NCI-H774 (cell line): ENCODE measurements at places on chromosomes 2 and 18.
A peak's percentile ranks its signal among the peaks of the same experiment; 100 is the strongest.

- DNase-seq, result peak; percentile 38
These were observed 2.0 kb downstream of the PHLPP1 start for GRCh38 chr18:62717169-62717924.

- DNase-seq, result no peak
These were observed 28.0 kb downstream of the HDAC4 start for GRCh38 chr2:239372835-239373234.

DNA sequence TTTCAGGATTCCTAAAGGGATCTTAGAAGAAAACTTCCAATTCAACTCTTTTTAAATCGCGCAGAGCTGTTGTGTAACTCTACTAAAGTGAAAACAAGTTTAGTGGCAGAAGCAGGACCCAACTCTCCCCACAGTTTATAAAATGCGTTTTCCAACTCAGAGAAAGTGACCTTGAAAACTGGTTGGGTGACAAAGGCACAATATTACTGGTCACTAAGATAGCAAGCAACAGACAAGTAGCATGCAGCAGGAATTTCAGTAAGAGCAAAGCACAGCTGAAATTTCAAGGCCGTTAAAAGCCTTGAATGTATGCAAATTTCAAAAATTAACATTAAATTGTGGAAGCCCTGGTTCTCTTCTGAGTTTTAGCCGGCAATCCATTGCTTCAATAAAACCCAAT, 66.9 kb downstream of the STK39 start:
- peak; percentile 61 for DNase-seq

DNA sequence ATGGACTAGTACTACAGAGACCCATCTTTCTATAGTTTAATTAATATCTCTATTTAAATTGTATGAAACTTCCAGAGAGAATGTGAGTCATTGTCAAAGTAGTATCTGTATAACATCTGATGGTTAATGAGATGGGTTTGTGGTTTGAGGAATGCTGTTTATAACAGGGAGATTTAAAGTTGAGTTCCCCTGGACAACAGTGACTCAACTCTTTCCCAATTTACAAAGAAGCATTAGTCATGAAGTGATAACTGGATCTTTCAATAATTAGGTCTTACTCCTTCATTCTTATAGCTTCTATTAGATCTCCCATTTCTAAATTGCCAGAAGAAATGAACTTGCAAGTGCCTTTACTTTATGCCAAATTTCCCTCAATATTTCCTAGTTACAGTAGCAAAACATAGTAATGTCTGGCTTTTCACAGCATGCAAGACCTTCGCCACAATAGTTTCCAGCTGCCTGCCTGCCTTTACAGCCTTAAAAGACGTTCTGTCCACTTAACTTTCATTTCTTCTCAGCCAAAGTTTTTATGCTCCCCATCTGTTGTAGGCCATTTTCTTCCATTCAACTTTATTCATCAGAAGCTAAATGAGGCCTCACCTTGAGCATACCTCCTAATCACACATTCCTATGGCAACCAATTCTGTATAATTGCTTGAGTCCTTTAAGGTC, 47.7 kb upstream of the WDR75 start:
- no peak for DNase-seq

GRCh38 chr2:13260402-13260801, 543.7 kb downstream of the TRIB2 start:
- no peak for DNase-seq

- DNase-seq, result no peak
These were observed 1.7 kb downstream of the NCK2 start for GRCh38 chr2:105746177-105747080.

GRCh38 chr18:45731716-45732115, 7.7 kb downstream of the SLC14A1 start:
- DNase-seq, result no peak

GRCh38 chr2:234715671-234716250, 218.9 kb upstream of the ARL4C start:
- DNase-seq, result no peak

GRCh38 chr2:217085543-217085942, 225.7 kb upstream of the TNP1 start:
- no peak for DNase-seq

GRCh38 chr2:153299809-153300208, 178.8 kb downstream of the RPRM start:
- no peak for DNase-seq

GRCh38 chr18:74255131-74255616, 36.6 kb downstream of the CYB5A start:
- DNase-seq, result no peak

- DNase-seq, result no peak
These were observed 240.0 kb upstream of the GULP1 start for GRCh38 chr2:188051706-188052105.

DNA sequence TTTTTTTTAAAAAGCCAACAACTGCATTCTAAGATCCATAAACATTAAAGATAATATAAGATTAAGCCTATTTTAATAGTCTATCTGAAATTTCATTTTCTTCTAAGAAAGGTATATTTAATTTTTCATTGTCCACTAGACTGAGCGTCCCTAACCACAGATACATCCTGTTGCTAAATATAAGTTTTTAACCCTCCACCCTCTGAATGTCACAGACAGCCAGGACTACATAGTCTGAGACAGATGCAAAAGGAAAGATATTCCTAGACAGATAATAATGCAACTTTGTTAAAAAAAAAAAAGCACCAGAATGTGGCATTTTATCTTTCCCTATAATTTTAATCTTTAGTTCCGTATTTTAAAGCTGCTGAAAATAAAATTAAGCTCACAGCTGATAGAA, 114.6 kb downstream of the ZEB2 start:
- no peak for DNase-seq
